ENCODE measurements at places on chromosomes 16 and 17.
A peak's percentile ranks its signal among the peaks of the same experiment; 100 is the strongest.

DNA sequence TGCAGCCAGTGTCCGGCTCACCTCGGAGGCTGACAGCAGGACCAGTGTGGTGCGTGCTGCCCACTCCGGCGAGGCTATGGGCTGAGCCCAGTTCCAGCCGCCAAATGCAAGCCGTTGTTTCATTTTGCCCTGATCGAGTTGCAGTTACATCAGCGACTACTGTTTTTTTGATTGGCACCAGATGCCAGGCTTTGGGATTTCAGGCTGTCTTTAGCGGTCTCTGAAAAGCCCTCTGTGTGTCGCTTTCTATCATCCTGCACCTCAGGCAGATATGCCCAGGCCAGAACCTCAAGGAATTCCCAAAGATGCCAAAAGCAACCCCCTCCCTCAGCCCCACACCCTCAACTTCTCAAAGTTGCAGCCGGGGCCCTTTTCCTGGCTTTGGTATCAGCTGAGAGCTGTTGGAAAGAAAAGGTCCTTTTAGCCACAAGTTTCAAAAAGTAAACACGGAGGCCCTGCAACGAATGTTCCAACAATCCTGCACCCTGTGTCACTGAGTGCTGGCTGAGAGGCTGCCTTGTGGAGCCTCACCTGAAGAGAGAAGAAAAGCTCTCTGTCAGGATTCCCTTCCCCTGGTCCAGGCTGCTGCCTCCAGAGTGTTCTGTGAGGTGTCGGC lies 58.9 kb downstream of the WWP2 start:
- DNase-seq, result no peak

DNA sequence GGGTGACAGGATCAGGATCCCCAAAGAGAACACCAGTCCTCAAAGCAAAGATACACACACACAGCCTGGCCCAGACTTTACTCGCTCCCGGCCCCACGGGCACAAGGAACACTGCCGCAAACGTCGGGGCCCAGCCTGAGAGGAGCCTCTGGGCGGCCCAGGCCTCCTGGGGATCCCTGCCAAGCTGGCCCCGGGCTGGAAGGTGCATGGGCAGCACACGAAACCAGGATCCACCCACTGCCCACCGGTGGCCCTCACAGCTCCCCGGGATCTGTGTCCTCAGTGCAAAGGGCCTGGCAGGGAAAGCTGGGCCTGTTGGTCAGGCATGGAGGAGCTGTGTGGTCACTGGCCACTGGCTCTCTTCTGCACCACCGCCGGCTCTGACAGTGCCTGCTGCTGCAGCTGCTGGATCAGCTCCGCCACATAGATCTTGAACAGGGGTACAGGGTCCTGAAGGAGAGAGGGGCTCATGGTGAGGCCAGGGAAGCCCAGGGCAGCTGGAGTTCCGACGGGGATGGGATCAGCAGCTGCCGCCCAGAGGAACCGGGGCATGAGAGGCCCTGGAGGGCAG lies 2.9 kb downstream of the MRPL28 start:
- DNase-seq, result no peak

DNA sequence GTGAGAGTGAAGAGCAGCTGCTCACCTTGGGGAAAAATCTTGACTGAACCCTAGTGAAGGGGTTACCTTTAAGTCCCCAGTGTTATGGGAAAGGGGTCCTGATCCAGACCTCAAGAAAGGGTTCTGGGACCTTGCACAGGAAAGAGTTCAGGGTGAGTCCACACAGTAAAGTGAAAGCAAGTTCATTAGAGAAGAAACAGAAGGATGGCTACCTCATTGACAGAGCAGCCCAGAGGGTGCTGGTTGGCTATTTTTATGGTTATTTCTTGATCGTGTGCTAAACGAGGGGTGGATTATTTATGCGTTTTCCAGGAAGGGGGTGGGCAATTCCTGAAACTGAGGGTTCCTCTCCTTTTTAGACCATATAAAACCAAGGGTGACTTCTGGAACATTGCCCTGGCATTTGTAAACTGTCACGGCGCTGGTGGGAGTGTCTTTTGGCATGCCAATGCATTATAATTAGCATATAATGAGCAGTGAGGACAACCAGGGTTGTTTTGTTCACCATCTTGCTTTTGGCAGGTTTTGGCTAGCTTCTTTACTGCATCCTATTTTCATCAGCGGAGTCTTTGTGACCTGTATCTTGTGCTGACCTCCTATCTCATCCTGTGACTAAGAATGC lies 58.4 kb downstream of the SMPD3 start:
- DNase-seq, result no peak

- DNase-seq, result no peak
Observed at GRCh38 chr17:38588788-38589174, 17.0 kb downstream of the SRCIN1 start.

DNA sequence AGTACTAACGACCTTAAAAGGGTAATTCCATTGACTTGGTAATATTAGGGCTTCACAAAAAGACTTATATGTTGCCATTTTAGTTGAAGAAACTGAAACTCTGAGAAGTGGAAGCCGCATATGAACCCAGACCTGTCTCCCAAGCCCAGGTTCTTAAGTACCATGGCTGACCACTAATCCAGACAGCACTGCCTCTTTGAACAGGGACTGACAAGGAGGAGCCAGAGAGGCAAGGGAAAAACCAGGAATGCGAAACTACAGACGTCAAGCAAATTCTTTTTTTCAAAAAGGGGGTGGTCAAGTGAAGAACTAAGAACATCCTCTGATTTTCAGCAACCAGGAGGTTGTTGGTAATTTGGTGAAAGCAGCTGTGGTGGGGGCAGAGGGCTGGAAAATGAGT lies 15.2 kb downstream of the CYB5D1 start:
- no peak for DNase-seq

GRCh38 chr17:59752446-59752845 lies 45.0 kb downstream of the VMP1 start:
- DNase-seq, result no peak

GRCh38 chr16:1354815-1355540 lies 3.2 kb downstream of the GNPTG start:
- DNase-seq, result no peak

- no peak for DNase-seq
Observed at GRCh38 chr16:78703936-78704335, 604.5 kb downstream of the WWOX start.

- DNase-seq, result no peak
Observed at GRCh38 chr16:57600048-57600835, 28.2 kb upstream of the ADGRG1 start.

- no peak for DNase-seq
Observed at GRCh38 chr17:45451131-45451530, 18.5 kb upstream of the ARHGAP27 start.

DNA sequence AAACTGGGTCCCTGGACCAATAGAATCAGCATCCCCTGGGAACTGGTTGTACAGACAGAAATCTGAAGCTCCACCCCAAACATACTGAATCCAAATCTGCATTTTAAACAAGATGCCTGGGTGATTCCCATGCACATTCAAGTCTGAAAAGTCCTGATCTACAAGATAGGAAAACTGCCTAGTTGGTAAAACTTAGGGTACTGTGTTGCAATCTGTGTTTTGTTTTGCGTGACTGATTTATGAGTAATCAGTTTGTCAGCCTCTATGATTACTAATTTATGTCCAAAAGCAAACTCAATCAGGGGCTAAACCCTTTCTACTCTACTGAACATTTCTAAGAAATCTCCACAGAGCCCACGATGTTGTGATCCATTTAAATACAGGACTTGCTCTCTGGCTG lies 103.8 kb downstream of the YPEL2 start:
- DNase-seq, result no peak

DNA sequence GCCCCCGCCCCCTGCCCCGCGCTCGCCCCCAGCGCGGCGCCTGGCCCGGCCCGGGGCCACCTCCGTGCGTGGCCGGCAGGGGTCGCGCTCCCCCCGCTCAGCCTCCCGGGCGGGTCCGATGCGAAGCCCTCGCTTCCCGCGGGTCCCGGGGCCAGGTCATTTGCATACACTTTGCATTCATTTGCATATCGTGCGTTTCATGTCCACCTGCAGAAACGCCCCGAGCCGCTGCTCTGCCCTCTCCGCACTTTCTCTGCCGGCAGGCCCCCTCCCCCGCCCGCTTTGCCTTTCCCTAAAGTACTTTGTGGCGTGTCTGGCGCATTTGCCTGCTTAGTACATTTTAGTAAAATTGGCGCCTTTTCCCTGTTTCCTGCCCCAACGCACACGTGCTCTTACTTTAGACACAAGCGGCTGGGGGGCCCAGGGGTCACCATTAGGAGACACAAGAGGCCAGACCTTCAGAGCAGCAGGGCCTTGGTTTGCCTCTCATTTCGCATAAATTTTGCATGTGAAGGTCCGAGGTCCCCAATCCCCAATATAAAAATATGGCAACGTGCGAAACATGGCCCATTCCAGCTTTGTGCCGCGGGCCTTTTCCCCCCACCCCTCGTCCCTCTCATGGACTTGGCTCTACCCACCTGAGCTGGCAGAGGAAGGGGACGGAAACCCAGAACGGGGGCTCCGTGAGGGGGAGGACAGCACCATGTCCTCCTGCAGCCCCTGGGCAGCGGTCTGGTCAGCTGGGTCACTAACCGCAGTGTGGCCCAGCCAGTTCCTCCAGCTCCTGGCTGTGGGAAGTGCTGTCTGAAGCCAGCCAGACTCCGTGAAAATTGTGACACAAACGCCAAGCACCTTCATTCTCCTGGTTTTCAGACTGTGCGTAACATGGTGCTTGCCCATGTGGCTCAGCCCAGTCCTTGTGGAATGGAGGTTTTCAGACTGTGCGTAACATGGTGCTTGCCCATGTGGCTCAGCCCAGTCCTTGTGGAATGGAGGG lies 34.8 kb downstream of the CBFA2T3 start:
- DNase-seq, result peak; percentile 46

DNA sequence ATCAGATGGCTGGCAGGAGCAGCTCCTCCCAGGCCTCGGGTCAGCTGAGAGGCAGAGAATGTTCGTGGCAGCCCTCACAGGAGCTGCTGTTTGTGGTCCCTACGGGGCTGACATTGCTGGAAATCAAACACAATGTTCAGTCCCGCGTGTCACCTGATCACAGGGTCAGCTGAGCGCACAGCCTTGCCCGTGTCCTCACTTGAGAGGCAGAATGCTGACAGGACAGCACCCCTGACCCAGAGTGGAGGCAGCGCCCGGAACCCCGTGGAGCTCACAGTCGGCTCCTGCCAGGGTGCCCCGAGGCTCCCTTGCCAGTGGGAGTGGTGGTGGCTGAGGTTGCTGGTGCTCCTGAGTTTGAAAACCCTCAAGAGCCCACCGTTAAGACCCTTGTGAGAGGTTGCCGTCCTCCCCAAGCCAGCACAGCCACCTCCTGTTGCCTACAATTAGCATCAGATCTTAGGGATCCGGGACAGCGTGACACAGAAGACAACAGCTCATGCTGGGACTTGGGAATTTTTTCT lies 3.6 kb upstream of the CHMP6 start:
- DNase-seq, result no peak

- no peak for DNase-seq
Observed at GRCh38 chr16:24189941-24190340, 66.2 kb upstream of the CACNG3 start.

DNA sequence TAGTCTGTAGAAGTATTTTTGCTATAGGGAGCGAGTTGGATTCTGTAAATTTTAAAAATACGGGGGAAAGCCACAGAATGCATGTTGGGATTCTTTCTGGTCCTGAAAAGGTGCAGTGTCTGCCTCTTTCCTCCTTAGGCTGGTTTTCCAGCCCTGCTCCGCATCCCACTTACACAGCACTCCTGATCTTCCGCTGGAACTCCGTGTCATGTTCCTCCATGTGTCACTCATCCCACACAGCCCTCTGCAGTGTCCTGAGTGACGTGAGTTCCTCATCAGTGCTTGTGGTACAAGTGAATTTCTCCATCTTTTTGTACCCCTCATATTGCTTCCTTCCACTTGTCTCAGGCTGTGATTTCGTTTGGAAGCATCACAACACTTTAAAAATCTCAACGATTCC lies 34.5 kb downstream of the COX10 start:
- no peak for DNase-seq

- DNase-seq, result no peak
Observed at GRCh38 chr16:75529959-75530358, 5.9 kb downstream of the CHST5 start.

GRCh38 chr17:1455291-1455796 lies 688 bp downstream of the CRK start:
- DNase-seq, result no peak

- no peak for DNase-seq
Observed at GRCh38 chr17:47335101-47335936, 11.6 kb downstream of the EFCAB13 start.

GRCh38 chr16:11094075-11094856 lies 149.9 kb downstream of the CLEC16A start:
- DNase-seq, result no peak

GRCh38 chr16:66560107-66560506 lies 6.1 kb upstream of the CMTM1 start:
- DNase-seq, result no peak

DNA sequence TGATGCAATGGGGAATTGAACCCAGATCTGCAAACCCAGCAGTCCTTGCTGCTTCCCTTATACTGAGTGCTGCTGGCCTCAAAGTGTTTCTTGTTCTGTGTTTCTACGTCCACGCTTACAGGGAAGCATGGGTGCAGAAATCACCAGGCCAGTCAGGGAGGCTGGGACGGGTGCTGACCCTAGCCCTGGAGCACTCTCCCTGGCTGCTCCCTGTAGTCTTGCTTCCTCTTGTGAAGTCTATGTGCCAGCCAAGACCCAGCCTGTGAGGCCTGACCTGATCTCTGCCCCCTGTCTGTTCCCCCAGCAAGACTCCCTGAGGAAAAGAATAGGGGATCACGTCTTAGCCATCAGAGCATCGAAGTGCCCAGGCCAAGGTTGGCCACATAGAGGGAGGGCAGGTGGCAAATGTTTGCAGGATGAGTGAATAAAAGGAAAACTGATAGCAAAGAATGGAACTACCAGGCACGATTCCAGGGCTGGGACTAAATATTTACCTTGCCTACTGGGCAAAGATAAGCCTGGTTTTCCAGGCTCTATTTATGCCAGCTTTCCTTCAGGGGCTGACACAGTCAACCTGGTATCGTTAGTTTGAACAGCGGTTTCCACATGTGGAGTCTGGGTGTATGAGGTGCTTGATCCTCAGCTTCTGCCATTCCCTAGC lies 41.2 kb upstream of the RHOT1 start:
- DNase-seq, result no peak

- no peak for DNase-seq
Observed at GRCh38 chr16:21565861-21566669, 33.3 kb upstream of the METTL9 start.

DNA sequence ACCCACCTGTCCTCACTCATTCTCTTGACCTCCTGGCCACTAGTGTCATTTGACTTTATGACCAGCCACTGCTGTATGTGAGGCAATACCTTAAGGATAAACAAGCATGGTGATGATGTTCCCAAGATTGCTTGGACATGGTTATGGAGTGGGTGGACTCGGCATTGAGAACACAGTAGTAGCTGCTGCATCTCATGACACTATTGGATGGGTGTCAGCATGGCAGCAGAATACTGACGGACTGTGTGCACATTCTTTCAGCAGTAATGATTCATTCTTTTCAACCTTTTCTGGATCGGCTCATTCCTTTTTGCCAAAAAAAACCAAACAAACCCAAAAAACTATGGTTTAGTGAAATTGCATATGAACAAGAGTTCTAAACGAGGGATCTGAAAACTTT lies 13.5 kb downstream of the SPECC1 start:
- no peak for DNase-seq

GRCh38 chr16:75750528-75750927 lies 24.2 kb upstream of the CPHXL start:
- DNase-seq, result no peak

GRCh38 chr17:80453998-80454556 lies 22.3 kb downstream of the NPTX1 start:
- DNase-seq, result no peak
